ENCODE measurements at places on chromosomes 1 and 21. TPM values are rescaled to one million over a fixed set of nuclear protein-coding genes. Genes with fewer than 3 reads are reported as not detected.

DNA sequence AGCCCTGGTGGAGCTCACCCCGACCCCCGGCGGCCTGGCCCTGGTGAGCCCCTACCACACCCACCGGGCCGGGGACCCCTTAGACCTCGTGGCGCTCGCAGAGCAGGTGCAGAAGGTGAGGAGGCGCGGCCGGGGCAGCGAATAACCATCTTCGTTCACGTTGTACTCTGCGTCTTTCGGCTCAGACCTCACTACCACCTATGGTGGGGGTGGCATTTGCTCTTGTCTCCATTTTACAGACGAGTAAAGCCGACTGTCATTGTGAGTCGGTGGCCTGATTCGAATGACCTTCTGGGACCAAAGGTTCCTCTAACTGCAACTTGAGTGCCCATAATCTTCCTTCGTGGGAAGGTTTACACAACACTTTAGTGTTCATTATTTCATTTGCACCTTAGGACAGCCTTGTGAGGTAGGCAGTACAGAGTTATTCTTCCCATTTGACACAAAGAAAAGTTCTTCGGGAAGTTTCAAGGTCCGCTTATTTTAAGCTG is 506 bp downstream of the C1orf50 start:
- DNase-seq: no peak

DNA sequence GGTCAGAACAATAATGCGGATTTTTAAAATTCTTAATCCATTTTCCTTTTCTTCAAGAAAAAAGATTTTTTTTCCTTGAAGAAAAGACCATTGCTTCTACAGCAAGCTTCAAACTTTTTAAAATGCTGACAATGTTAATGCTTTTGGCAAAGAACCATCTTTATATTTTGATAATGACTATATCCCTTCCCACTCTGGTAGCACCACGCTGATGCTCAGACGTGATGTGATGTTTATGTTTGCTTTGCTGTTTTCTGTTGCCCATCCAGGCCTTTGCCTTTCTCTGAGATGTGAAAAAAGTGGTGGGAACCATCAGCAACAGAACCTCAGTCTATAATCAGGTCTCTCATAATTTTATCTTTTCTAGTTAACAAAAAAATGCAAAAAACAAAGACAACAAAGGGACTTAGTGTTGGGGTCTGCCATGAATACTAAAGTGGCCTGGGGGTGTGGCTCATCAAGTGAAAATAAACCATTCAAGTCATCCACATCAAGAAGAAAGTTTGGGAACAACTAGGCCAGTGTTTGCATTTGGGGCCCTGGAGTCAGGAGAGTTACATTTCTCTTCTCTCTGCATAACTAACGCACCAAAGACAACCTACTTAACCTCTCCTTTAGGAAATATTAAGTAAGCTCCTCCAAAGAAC is 244.6 kb upstream of the DMRTA2 start:
- DNase-seq: no peak

Gene RNF223
- total RNA-seq: not detected

DNA sequence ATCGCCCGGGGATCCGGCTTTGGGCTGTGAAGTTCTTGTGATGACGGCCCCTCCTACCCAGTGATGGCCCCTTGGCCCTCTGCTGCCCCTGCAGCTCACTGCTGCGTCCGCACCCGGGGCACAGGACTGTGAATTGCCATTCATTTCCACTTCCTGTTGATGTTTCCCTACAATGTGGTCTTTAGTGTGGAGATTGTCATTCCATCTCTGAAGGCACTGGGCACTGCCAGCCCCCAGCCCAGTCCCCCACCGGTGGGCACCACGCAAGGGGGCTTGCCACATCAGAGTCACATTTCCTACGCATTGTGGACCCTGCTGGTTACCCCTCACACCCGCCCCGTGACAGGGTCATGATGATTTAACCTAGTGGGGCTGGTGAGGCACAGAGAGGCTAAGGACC is 2.5 kb upstream of the MX2 start:
- DNase-seq: no peak

- DNase-seq: no peak
These were observed 38.3 kb upstream of the F3 start for GRCh38 chr1:94579876-94580294.
